ENCODE measurements at places on chromosomes 5 and 9.

- DNase-seq, result no peak
Measured at GRCh38 chr9:86187121-86187520, 72.3 kb downstream of the C9orf153 start.

DNA sequence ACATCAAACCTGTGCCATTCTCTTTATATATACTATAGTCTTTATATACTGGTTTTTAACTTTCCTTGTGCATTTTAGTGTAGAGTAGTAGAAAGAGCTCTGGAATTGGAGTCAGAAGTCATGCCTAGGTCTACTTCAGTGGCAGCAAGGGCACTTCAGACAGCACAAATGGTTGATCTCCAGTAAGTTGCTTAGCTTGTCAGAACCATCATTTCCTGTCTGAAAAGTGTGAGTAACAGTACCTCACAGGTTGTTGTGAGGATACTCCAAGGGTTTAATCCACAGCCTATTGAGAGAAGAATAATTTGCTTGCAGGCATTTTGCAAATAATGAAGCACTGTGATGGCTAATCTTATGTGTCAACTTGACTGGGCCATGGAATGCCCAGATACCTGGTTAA is 95.8 kb upstream of the NR4A3 start:
- DNase-seq, result no peak

- DNase-seq, result no peak
Measured at GRCh38 chr5:126969548-126969947, 60.8 kb downstream of the MARCHF3 start.

DNA sequence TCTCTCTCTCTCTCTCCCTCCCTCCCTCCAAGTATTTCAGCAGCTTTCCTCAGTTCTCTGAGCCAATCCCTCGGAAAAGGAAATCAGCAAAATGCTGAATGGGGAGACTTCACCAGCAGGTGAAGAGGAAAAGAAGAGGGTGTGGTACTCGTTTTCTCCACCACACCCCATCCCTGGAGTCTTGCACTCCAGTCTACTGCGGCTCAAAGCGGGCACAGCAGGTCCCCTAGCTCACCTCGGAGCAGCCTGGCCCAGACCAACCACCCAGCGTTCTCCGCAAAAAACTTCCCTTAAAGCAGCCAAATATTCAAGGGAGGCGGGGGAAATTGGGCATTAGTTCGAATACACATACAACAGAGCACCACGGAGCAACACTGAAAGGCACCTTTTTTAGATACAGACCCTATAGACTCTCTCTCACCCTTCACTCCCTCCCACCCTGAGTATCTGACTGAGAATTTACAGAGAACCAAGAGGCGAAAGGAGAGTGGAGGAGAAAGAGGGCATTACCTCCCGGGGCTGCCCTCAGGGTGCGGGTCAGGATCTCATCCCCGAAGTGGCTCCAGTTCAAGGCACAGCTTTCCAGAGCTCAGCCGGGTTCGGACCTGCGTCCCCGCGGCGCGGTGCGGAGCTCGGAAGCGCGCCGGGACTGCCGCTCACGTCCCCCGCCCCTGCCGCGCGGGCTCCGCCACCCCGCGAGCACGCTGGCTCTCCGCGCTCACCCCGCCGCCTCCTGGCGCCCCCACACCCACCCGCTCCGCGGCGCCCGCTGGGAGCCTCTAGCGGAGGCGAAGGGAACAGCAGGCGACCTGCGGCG is 1638.5 kb upstream of the C9orf72 start:
- DNase-seq, result peak; percentile 20

GRCh38 chr5:157766442-157766841 is 22.9 kb downstream of the LSM11 start:
- no peak for DNase-seq

- no peak for DNase-seq
Measured at GRCh38 chr5:14896131-14896530, 24.6 kb upstream of the ANKH start.
